ENCODE measurements at places on chromosomes 4 and X.

DNA sequence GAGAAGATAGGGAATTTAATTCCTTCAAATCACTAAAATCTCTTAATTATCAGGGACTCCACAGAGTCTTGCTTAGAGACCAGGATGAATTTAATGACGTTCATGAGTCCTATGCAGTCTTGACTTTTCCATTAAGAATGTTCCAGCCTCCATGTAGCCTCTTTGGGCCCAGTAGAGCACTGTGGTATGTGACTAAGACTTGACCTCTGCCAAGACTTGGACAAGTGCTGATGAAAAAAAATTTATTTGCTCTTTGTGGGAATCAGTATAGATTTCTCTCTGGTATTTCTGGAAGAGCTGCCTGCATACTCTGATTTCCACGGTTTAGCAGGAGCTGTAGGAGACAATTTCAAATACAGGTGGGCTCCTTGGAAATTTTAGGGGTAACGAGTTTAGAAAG is 40.6 kb downstream of the CHRDL1 start:
- no peak for DNase-seq

DNA sequence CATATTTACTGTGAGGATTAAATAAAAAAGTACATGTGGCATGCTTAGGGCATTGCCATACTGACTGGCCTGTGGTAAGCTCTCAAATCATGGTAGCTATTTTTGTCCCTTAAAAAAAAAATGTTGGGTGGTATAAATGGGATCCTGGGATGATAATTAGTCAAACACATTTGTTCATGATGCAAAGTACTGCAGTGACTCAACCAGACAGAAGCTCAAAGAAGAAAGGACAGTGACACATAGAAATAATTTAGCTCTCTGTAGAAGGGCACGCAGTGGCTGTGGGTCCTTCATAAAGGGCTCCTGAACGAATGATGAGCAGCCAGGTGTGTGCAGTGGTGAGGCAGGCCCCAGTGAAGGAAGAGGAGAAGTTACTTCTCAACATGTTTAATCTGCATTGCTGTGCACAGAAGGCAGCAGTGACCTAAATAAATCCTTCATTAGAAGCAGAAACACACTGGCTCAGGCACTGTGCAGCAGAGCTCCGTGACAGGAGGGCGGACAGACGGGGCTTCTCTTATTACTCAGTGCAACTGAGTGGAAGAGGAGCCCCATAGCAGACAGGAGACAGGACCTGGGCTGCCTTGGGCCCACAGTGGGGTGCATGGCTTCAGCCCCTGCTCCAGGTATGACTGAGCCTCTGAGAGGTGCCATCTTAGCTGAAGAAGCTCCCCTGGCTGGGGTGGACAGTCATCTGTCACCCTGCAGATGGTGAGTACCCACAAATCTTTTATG is 20.3 kb downstream of the HS3ST1 start:
- DNase-seq, result no peak

- DNase-seq, result no peak
These were observed 409.0 kb downstream of the TECRL start for GRCh38 chr4:64000241-64000640.

- DNase-seq, result no peak
These were observed 57.0 kb downstream of the LCORL start for GRCh38 chr4:17964576-17964975.

GRCh38 chr4:129138810-129139496 is 43.0 kb downstream of the C4orf33 start:
- DNase-seq, result peak; percentile 56

DNA sequence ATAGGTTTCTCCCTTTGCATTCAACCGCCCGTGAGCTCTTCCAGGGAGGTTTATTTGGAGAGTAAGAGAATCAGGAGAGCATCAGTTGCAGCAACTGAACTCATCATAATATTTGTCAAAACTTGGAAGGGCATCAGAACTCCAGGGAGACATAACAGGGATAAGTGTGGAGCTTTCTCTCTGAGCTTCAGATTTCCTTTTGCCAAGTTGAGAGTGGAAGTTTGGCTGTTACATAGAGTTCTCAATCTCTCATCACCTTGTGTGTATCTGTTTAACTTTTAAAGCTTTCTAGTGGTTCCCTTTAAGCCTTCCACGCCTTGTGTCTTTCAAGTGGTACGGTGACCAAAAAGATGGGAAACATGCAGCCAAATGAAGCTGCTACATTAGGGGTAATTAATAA is 18.8 kb downstream of the BMP3 start:
- no peak for DNase-seq

DNA sequence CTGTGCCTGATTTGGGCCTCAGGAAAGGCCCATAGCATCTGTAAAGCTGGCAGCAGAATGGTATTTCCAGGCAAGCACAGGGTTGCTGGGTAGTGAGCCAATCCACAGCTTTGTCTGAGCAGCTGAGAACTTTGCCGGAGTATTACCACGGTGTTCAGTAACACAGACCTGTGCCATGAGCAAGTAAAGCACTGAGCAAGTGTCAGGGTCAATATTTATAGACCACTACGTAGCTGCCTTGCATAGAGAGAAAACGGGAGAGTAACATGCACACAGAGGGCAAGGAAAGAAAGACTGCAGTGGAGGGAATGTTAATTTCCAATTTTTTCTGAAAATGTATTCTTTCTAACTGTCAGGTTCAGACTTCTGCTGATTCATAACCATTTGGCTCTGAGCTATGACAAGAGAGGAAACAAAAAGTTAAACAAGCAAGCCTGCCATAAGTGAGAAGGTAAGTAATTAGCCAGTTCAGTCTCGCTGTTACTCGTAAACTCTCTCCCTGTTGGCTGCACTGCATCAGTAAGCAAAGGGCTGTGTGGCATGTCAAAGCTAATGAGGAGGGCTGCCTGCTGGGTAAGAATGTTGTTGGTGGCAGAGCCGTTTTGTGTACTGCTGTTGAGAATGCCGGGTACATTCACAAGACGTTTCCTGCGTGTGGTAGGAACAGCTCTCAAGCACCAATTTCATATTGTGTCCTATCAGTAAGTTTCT is 238.1 kb downstream of the BMPR1B start:
- no peak for DNase-seq

- no peak for DNase-seq
These were observed 176.3 kb upstream of the GK2 start for GRCh38 chr4:79584352-79584751.

GRCh38 chrX:25156323-25156722 is 140.6 kb upstream of the ARX start:
- DNase-seq, result peak; percentile 79

- no peak for DNase-seq
These were observed 21.5 kb downstream of the FHDC1 start for GRCh38 chr4:152957437-152958171.

GRCh38 chr4:122503214-122503613 is 46.7 kb upstream of the IL2 start:
- no peak for DNase-seq

GRCh38 chrX:76253432-76253831 is 80.6 kb downstream of the PBDC1 start:
- peak; percentile 28 for DNase-seq

- no peak for DNase-seq
These were observed 327.5 kb upstream of the FRG1 start for GRCh38 chr4:189613207-189613606.

GRCh38 chrX:44747969-44748368 is 95.9 kb upstream of the DUSP21 start:
- DNase-seq, result no peak

DNA sequence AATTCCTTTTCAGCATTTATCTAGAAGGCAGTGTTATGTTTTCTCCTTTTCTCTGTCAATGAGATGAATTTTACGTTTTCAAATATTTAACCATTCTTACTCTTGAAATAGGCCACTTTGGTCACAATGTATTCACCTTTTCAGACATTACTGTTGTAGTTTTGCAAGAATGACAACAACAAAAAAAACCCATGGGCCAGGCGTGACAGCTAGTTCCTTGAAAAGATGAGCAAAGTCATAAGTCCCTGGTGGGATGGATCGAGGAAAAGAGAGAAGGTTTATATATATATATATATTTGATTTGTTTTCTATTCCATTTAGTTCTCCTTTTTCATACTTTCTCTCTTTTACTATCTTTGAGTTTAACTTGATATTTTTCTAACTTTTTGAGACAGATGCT is 38.1 kb upstream of the ACSL1 start:
- no peak for DNase-seq

DNA sequence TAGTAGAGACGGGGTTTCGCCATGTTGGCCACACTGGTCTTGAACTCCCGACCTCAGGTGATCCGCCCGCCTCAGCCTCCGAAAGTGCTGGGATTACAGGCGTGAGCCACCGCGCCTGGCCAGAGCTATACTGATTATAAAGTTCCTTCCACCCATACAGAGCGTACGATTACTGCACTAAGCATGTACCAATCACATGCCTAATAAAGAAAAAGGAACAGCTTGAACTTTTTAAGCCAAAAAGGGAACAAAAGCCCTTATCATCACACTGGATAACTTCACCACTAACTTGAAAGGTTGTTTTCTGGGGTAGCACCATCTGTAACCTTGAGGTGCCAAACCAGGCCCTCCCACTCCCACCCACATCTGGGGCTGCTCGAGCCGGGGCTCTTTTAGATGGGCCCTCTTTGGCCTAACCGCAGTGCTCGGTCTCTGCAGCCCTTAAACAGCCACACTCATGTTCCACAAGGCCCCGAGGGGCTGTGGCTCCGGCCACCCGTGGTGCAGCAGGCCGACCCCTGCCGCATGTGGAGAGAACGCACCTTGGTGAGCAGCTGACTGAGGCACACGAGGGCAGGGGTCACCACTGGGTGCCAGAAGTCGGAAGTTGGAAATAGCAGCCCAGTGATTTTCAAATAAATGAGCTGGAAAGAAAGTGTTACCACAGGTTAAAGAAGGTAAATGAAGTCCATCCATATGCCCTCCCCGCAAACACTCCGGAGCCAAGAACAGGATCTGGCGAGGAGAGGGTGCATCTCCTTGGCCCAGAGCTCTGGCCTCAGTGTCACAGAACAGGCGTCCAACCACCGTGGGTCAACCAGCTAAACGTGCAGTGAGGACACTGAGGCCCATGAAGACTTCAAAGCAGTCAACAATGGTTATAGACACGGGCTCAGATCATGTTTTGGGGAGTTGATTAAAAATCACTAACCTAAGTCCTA is 18.4 kb downstream of the NOP14 start:
- DNase-seq, result no peak

DNA sequence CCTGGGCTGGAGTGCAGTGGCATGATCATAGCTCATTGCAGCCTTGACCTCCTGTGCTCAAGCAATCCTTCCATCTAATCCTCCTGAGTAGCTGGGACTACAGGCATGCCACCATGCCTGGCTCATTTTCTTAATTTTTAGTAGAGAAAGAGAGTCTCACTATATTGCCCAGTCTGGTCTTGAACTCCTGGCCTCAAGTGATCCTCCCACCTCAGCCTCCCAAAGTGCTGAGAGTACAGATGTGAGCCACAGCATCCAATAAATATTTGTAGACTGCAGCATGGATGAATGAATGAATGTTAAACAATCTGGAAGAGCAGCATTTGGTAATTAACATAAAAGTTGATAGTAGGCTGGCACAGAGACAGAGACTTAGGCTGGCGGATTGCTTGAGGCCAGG is 20.0 kb downstream of the KLB start:
- no peak for DNase-seq

DNA sequence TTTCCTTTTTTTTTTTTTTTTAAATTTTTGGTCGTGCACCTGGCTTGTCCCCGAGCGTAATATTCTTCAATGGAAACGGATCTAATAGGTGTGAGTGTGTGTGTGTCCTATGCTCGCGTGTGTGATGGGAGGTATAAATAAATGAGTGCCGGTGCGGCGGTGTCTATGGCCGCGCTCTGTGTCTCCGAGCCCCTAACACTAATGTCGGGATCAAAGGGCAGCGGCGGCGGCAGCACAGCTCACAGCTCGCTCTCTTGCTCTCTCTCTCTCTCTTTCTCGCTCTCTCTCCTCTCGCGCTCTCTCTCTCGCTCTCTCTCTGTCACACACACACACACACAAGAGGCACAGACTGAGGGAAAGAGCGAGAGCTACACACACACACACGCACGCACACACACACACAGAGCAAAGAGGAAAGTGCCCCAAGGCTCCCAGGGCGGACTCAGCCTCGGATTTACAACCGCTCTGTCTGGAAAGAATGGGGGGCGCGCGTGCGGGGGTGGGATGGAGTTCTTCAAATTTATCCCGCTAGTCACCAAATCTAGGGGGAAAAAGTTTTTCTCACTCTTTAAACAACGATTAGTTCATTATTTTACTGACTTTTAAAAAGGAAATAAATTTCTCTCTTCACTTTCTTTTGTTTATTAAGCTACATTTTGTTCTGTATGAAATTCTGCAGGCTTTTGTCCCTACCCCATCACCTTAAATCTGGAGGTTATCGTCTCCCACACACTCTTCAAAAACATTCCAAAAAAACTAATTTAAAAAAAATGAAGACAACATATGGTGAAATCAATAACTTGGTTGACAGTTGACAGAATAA is at the start of gene ZNF827:
TSS of gene ZNF827 (minus strand) at position 206 of the 823 bp plus-strand sequence. CDS start 416 bp downstream, outside the sequence.
- DNase-seq, result peak; percentile 42

GRCh38 chrX:16785247-16786138 is 773 bp upstream of the TXLNG start:
- DNase-seq, result peak; percentile 29

- no peak for DNase-seq
These were observed 224.9 kb upstream of the FAT1 start for GRCh38 chr4:186948361-186949242.

DNA sequence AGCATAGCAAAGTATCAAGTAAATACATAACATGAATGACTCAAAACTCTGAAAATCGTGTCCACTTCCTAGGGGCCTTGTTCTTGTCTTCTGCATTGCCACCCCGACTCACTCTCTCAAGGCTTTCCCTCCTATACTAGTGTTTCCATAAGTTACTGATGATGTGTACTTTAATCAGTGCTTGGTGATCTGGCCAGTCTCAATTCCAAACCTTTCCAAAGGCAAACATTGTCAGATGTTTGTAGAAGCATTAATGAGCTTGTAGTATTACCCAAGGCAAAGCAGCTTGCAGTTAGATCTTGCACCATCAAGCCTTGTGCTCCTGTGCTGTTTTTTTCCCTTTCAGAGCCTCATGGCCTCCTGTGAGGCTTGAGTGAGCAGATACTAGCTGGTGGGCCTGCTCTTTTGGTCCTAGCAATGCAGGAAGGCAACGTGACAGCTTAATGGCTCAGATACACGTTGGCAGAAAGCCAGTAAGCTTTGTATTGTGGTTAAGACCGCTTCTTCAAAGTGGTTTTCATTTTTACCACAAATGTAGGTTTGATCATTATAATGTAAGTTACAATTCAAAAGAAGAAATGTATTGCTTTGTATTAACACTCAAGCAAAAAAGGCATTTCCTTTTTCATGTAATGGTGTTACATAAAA is 51.8 kb downstream of the RBPJ start:
- peak; percentile 39 for DNase-seq

GRCh38 chrX:77442728-77443127 is 4.5 kb upstream of the FGF16 start:
- DNase-seq, result no peak

- DNase-seq, result no peak
These were observed 353.5 kb downstream of the FBXO8 start for GRCh38 chr4:173929921-173930320.

- DNase-seq, result no peak
These were observed 101.1 kb downstream of the DDX53 start for GRCh38 chrX:23100826-23101225.

- DNase-seq, result no peak
These were observed 1143.9 kb downstream of the STIM2 start for GRCh38 chr4:28004520-28004919.

Data from NCI-H345 (cell line).